T-helper 1 cell (primary cell): ENCODE measurements at places on chromosomes 4 and X.

- DNase-seq = no peak
Observed at GRCh38 chr4:131531087-131531486, 1618.0 kb upstream of the PCDH10 start.

- DNase-seq = no peak
Observed at GRCh38 chr4:26368685-26369084, 47.9 kb downstream of the RBPJ start.

- DNase-seq = no peak
Observed at GRCh38 chr4:24533364-24533763, 51.0 kb downstream of the DHX15 start.

DNA sequence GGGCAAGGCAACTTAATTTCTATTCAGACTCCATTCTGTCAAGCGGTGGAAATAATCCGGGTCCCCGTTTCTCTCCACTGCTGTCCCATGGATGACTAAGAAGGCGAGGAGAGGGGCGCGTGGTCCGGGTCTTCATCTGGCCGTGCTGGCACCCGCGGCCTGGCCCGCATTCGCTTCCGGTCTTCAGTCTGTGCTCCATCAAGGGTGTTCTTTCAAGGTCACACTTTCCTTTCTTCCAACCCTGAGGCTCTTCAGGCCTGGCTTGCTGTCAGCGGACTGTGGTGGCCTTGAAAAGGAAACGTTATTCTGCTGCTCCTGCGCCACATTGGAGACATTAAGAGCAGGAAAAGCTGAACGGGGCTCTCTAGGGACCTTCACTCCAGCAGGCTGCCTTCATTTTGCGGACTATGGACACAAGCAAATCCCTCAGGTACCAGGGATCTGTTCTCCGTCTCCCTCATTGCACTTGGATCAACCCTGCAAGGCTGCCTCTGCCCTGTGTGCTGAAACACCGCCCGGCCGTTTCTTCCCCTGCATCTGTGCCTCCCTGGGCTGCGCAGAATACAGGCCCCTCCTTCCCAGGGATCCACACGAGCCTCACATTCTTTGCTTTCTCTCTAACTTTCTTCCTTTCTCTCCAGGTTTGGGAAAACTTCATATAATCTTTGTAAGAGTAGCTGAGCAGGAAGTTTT, 5.7 kb upstream of the SLC25A4 start:
- no peak for DNase-seq

DNA sequence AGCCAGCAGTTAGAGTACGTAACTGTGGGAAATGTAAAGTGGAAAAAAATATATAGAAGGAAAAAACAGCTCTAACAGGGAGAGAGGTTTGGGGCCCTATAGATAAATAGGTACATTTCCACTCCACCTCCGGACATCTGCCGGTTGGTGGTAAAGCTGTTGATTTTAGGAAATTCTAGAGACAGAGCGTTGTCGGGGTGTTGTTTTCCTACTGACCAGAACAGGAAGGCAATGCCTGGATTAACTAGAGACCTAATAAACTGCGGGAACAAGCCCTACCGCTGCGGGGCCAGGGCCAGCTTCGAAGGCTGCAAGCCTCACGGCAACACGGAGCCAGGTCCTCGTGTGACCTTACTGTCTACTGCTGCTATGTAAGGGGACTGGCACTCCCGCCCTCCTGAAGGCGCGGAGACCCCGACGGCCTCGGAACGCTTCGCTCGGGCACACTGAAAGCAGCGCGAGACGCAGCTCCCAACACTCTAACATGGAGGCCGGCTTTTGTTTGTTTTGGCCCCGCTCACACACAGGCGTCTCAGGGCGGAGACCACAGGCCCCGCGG, 702 bp upstream of the CDKN2AIP start:
- DNase-seq = no peak

- no peak for DNase-seq
Observed at GRCh38 chr4:39124885-39125599, 57.3 kb upstream of the WDR19 start.

GRCh38 chr4:143230683-143231082, 46.0 kb downstream of the USP38 start:
- DNase-seq = no peak

DNA sequence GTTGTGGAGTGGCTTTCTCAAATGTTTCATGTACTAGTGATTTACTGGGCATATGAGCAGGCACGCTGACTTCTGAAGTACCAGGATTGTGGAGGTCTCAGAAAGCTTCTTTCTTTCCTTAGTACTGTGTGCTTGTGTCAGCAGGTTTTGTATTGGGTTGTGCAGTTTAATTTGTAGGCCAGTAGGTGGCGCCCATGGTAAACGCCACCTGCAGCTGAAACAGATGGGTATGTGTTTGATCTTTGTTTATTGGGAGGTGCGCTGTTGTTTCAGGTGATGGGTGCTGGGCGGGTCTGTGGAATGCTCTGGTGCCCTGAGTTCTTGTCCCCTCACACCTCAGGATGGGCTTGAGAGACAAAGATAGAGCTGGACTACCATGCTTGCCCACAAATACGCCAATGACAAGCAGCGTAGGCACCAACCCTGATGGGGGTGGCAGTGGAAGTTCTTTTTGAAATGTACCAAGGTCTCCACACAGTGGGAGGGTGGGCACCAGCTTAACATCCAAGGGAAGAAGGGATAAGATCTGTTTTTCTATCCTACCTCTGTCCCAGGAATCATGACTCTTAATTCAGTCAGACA, 141.5 kb downstream of the RPS6KA6 start:
- peak; percentile 27 for DNase-seq
